ENCODE measurements at places on chromosomes 7 and 10.

- no peak for DNase-seq
Measured at GRCh38 chr7:143901332-143901667, 676 bp downstream of the TCAF1 start.

DNA sequence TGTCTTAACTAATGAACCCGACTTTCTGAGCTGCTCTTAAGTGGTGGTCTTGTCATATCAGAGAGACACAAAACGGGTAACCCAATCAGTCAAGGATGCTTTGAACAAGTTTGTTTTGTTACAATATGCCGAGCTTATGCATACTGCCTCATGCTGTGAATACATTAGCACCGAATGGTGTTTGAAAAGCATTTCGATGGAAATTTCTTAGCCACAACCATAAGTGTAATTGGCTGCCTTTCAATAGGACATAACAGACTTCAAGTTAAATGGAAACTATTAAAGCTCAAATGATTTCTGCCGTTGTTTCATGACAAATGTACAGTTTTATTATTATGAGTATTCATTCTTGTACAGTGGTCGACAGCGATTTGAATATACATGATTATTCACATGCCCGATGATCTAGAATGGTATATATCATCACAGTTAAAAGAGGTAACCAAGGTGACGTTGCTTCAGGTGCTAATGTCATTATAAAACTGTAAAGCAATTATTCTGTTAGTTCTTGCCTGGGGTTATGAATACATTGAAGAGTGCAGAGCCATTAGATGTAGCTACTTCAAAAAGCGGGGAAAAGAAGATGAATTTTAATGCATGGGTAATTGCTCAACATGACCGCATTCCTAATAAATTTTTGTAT, 118.8 kb downstream of the EBF3 start:
- DNase-seq = no peak

DNA sequence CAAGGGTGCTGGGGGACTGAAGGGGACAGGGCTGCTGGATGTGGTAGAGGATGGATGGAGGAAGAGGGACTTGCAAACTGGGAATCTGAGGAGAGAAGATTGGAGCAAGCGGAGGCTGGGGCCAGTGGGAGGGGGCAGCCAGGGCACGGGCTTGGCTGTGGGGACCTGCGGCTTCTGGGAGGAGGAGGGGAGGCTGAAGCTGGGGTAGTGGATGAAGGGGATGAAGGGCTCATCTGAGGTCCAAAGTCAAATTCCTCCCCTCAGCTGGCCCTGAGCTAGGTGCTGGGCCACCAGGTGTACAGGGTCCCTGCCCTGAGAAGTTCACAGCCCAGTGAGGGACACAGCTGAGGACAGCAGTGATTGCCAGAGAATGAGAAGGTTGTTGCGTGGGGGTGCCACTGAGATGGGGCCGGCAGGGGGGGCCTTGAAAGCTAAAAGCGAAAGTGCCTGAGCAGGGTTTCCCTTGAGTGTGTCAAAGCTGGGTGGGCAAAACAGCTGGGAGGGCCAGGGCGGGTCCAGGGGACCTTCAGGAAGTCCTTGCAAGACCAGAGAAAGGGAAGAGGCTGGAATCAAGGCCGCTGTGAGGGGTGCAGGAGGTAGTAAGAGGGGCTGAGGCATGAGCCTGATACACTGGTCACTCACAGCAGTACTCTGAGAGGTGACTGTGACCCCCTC, 75.2 kb downstream of the MYL10 start:
- DNase-seq = no peak

DNA sequence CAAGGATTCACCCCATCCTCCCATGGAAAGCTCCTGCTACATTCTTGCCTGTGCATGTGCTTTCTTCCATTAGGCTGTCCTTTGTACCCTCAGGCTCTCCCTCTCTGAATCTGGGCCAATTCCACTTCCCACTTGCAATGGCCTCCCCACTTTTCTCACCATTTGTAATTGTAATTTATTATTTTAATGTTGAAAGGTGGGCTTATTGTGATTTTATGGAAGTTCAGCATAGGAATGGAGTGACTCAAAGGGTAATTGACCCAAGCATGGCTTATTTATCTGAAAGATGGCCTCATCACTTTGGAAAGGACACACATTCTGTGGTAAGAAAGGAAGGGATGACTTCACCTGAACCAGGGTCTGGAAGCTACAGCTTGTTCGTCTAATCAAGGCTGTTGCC, 46.9 kb upstream of the ORC5 start:
- DNase-seq = no peak

GRCh38 chr7:82631998-82632397, 188.4 kb upstream of the CACNA2D1 start:
- no peak for DNase-seq

DNA sequence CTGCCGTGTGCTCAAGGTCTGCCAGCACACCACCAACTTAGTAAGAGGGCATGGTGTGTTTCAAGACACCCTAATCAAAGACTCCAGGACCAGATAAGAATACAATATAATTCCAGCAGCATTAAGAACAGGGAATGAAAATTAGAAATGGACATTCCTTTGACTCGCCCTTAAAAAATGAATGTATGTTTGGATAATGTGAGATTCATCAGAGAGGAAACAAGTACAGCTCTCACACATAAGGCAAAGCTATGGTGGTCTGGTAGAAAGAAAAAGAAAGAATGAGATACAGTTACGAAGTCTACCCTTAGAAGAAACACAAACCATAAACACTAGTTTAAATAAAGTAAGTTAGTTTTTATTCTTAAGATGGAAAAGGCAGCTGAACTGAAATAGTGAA, 174.8 kb upstream of the ANK3 start:
- no peak for DNase-seq

DNA sequence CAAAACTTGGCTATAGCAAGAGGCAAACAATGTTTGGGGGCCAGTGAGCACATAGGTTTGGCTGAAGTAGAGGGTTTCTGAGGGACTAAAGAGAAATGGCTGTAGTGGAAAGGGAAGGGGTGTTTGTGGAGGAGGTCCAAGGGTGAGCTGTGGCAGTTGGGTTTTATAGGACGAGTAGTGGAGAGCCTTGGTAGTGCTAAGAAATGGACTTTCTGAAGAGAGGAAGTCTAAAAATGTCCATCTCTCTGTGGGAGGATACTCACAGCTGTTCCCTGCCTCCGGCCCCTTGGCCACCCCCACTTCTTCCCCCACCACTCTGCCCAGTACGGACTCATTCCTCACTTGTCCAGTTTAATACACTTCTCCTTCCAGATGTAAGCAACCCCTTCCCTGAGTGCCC, 64.3 kb downstream of the ZNF22 start:
- no peak for DNase-seq

GRCh38 chr10:74332398-74332797, 181.4 kb downstream of the ADK start:
- no peak for DNase-seq

DNA sequence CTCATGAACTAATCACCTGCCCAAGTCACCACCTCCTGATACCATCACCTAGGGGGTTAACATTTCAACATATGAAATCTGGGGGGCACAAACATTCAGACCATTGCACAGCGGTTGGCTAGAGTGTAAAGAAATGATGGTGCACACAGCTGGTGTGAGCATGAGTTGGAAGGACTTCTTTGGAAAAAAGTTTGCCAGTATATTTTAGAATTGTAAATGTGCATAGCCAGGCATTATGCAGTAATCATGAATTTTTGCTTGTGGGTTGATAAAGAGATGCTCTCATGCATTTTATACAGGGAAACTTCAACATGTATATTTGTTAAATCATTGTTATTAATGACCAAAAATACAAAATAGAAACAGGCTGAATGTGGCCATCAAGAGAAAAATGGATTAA, 100.0 kb downstream of the VWC2 start:
- no peak for DNase-seq

- DNase-seq = no peak
Measured at GRCh38 chr10:112201334-112201733, 17.8 kb upstream of the GPAM start.

GRCh38 chr7:1533547-1534329, 3.2 kb downstream of the MAFK start:
- no peak for DNase-seq

DNA sequence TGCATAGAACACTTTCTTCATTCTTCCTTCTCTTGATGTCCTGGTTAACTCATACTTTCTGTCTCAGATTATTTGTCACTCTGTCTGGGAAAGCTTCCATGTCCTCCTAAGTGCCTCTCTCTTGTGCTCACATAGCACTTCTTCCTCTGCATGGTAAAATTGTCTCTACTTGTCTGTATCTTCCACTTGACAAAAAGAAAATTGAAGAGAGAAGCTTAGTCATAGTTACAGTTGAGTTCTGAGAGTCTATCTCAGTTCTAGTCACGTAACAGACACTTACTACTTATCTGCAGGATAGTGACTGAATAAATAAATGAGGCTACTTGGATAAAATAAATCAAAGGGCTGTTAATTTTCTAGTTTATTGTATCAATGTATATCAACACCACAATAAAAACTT, 458.1 kb downstream of the HTR7 start:
- no peak for DNase-seq

DNA sequence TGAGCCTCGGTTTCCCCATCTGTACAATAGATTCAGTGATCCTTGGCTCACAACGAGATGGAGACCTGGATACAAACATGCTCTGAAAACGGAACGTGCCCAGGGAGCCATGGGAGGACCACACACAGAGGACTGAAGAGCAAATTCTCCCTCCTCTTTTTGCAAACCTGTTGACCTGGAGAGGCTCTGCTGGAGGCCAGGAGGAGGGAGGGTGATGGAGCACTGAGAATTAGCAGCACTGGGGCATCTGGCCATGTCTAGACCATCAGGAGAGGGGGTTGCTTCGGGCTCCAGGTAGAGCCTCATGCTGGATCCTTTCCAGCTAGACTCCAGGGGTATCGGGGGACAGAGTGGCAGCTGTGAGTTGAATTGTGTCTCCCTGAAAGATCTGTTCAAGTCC, 97.4 kb upstream of the GPR26 start:
- DNase-seq = no peak

DNA sequence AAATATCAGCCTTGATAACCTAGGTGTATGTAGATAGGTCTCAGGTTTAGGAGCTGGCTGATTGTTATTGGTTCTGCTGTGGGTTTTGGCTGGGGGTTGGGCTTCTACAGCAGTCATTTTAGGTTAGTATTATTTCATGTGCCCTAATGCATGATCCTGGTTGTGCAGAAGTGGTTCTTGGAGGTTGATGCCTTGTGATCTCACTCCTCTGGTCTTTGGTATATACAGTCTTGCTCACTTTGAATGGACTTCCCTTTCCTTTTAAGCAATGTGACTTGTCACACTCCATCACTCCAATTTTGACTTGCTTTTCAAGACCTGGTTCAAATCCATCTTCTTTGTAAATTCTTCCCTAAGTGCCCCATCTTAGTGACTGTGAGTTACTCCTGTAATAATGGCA, 188.9 kb downstream of the LRMDA start:
- no peak for DNase-seq

DNA sequence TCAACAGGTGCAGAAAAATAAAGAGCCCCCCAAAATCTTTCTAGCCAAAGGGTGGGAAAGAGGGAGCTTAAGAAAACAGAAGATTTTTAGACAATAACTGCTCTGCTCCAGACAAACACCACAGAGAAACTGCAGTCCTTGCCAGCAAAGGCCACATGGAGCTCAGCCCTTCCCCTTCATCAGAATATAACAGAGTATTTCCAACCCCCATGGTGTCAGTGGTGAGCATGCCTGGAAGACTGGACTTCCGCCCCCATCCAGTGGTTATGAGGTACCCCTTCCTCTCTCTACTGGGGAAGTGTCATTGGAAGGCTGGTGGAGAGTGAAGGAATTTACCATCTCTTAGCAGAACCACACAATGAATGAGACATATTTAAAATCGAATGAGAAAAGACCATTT, 1007.3 kb upstream of the CELF2 start:
- DNase-seq = no peak

DNA sequence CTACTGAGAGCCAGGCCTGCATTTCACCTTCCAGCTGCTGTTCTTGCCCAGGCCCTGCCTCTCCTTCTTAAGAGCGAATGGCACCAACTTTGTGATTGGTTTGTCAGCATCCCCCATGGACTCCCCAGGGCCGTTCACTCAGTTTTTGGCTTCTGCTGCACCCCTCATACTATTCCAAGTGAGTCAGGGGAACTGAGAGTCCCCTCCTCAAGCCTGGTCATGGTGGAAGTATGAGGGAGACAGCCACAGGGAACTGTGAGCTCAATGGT, 62.4 kb upstream of the ANTXRL start:
- no peak for DNase-seq

GRCh38 chr10:110571093-110571743, 3.7 kb downstream of the SMC3 start:
- no peak for DNase-seq

DNA sequence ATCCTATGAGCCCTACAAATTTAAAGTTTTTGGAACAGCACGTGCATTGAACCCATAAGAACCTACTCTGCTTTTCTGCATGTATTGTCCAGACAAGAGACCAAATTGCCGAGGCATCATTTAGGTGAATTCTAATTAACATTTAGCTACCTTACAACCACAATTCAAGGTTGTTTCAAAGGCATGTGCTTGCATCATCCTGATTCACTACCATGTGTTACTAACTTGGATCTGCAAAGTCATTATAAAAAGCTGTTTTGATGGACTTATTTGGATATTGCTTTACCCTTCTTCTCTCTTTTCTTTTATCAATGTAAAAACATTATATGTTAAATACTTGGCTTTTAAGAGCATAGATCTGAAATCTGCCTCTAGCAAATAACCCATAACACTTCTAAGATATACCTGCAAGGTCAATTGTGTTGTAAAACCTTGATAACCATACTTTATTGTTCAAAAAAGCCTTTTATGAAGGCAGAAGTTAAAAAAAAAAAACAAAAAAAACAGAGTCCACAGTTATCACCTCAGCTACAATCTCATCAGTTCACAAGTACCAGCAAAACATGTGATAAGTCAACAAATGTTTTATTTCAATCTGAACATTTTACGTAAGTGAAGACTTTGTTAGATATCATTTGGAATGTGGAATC, 51.9 kb downstream of the CFTR start:
- no peak for DNase-seq

GRCh38 chr7:8507566-8507965, 74.2 kb downstream of the NXPH1 start:
- DNase-seq = no peak

DNA sequence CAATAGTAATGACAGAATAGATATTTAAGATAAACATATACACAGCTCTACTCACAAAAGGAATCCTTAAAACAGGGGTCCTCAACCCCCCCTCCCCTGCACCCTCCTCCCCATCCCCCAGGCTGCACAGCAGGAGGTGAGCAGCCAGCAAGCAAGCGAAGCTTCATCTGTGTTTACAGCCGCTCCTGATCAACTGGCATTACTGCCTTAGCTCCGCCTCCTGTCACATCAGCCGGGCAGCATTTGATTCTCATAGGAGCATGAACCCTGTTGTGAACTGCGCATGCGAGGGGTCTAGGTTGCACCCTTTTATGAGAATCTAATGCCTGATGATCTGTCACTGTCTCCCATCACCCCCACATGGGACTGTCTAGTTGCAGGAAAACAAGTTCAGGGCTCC, 65.5 kb downstream of the SMURF1 start:
- no peak for DNase-seq

GRCh38 chr10:103653581-103654037, 160.1 kb downstream of the NEURL1 start:
- no peak for DNase-seq

DNA sequence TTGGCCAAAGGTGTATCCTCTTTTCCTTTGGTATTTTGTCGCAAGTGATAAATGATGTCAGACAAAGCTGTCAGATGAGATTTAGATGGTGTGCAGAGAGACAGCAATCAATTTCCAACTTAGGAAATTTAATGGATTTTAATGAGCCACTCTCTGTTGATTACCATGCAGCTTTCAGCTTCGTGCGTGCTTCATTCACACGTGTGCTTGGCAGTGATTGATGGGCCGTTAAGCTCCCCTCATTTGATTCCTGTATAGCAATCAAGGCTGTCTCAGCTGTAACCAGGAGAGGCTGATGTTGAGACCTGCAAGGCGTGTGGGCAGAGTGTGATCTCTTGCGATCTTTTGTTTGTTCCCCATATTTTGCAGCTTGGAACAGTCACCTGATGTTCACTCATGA, 439.6 kb downstream of the CALN1 start:
- DNase-seq = no peak

Data from stimulated activated CD4-positive, alpha-beta T cell treated with anti-CD3 and anti-CD28 coated beads, Interleukin-1b, Interleukin-23, amount 100 ng/mL, for 1 hour (primary cell).